ENCODE measurements at places on chromosomes 5 and 9.
A peak's percentile ranks its signal among the peaks of the same experiment; 100 is the strongest.

DNA sequence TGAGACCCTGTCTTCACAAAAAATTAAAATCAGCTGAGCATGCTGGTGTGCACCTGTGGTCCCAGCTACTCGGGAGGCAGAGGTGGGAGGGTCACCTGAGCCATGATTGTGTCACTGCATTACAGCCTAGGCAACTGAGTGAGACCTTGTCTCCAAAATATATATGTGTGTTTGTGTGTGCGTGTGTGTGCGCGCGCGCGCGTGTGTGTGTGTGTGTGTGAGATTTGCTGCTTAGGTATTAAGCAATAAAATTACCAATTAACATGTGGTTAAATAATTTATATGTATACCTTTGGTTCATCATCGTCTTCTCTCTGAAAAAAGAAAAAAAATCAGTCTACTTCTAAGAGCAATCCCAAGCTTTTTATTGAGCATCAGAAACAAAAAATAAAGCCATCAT is 86.0 kb upstream of the FSD1L start:
- no peak for DNase-seq

DNA sequence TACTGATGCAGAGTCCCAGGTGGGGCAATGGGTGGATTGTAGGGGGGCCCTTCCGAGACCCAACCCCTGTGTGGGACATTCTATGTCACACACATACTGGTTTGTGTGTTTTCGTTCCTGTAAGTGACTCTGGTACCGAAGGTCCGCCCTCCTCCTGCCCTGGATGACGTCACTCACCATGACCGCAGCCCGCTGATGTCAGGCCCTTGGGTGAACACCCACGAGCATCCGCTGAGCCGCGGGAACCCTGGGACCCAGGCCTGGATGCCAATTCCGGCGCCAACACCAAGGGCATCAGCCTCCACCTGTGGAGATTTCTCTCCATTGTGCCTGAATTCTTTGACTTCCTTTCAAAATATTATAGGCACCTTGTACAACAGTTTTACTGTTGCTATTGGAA is 184.3 kb downstream of the MTRR start:
- no peak for DNase-seq

- peak; percentile 99 for DNase-seq
These were observed 15.3 kb upstream of the RPL26L1 start for GRCh38 chr5:172943906-172944305.

- no peak for DNase-seq
These were observed 27.8 kb upstream of the DENND1A start for GRCh38 chr9:123957731-123958130.

DNA sequence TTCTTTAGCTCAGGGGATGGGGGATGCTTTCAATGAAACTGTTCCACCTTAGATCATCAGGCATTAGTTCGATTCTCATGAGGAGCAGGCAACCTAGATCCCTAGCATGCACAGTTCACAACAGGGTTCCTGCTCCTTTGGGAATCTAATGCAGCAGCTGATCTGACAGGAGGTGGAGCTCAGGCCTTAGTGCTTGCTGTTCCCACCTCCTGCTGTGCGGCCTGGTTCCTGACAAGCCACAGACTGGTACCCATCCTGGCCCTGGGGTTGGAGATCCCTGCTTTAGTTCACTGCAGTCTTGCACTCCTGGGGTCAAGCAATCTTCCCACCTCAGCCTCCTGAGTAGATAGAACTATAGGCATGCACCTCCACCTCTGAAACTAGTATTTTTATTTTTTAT is 1369.8 kb upstream of the NUDT12 start:
- DNase-seq, result no peak

GRCh38 chr5:149381986-149382338 is 2.9 kb upstream of the IL17B start:
- DNase-seq, result peak; percentile 59

DNA sequence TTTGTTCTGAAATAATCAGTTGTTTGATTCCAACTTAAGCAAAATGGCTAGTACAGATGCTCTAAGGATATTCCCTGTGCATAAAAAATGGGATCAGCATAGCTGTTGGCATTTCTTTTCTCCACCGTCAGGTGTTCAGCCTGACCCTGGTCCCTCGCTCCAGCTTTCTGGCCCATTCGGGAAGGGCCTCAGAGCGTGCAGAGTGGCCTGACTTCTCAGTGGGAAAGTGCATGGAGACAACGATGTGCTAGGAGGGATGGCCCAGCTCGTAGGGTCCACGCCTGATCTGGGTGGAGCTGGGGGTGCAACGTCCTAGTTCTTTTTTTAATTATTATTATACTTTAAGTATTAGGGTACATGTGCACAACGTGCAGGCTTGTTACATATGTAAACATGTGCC is 319.1 kb upstream of the IRX4 start:
- DNase-seq, result no peak

GRCh38 chr9:95648225-95648624 is 131.5 kb upstream of the PTCH1 start:
- no peak for DNase-seq

- no peak for DNase-seq
These were observed 46.1 kb downstream of the DCP2 start for GRCh38 chr5:113022661-113023060.

DNA sequence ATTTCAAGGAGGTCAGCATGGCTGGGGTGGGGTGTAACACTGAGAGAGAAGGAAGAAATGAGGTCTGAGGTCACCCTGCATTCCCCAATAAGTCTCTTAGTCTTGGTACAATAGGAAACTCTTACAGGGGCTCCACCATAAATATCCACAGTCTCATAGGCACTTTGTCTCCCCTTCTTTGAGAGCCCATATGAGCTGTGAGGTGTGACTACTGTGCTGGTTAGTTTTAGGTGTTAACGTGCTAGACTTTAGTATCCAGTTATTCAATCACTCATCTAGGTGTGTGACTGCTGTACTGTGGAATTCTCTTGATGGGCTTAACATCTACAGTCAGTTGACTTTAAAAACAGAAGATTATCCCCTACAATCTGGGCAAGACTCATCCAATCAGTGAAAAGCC is 378.1 kb upstream of the RFX3 start:
- no peak for DNase-seq

- no peak for DNase-seq
These were observed 202.1 kb upstream of the TLE4 start for GRCh38 chr9:79369676-79370075.

- DNase-seq, result no peak
These were observed 99.7 kb upstream of the MAN2A1 start for GRCh38 chr5:109589986-109590385.

DNA sequence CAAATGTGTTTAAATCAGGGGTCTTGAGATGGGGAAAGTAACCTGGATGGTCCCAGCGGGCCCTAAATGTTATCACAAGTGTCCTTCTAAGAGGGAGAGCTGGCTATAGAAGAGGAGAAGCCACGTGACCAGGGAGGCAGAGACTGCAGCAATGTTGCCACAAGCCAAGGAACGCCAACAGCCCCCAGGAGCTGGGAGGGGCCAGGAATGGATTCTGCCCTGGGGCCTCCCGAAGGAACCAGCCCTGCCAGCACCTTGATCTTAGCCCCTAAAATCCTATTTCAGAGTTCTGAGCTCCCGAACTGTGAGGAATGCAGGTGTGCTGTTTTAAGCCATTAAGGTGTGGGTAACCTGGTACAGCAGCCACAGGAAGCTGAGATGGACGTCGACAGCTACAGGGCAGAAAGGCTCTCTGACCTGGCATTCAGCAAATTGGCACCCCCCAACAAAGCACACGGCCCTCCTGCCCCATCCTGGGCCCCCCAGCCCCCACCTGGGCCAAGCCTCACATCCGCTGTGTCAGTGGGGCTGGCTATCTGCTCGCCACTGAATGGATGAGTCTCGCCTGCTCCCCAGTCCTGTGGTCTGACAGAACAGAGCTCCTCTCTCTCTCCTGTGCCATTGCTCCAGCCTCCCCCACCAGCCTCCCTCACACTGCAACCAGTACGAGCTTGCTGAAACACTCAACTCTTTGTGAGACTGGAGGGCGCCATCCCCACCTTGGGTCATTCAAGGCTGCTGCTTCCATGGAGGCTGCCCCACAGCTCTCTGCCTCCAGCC is 78.8 kb downstream of the ADAMTS2 start:
- no peak for DNase-seq

Data from RCC 7860 (cell line).